T1000 (cell line): ENCODE measurements at places on chromosomes 2 and 18.

GRCh38 chr2:64525317-64525613 lies 1.1 kb downstream of the AFTPH start:
- no peak for DNase-seq

DNA sequence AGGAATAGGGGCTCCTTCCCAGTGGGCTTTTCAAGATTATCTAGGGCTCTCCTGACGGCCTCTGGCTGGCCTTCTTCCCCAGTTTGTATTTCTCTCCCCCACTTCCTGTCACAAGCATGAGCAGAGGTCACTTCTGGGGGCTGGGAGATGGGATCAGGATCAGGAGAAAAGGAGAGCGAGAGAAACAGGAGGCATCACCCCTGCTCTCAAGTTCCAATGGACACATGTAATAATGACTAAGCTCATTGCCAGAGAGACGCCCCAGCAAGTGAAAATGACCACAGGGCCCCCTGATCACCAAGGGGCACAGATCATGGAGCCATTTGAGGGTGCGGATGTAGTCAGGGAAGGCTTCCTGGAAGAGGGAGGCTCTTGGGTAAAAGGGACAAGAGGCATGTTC lies 92.1 kb downstream of the SMAD7 start:
- DNase-seq, result no peak

DNA sequence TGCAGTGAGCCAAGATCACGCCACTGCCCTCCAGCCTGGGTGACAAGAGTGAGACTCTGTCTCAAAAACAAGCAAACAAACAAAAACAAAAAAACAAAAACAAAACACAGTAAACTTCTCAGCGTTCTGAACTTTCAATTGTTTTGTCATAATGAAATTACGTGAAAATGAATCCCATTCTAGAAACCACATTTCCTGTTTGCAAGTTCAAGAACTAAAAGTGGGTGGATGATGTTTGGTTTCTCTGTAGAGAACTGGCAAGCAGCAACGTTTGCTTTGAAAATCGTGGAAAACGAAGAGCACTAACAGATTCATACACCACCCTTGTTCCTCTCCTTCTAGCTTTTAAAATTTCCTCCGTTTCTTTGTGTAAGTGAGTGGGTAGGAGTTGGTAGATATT lies 226.1 kb upstream of the LYPD1 start:
- no peak for DNase-seq

GRCh38 chr2:149857344-149857743 lies 269.8 kb upstream of the MMADHC start:
- DNase-seq, result no peak

DNA sequence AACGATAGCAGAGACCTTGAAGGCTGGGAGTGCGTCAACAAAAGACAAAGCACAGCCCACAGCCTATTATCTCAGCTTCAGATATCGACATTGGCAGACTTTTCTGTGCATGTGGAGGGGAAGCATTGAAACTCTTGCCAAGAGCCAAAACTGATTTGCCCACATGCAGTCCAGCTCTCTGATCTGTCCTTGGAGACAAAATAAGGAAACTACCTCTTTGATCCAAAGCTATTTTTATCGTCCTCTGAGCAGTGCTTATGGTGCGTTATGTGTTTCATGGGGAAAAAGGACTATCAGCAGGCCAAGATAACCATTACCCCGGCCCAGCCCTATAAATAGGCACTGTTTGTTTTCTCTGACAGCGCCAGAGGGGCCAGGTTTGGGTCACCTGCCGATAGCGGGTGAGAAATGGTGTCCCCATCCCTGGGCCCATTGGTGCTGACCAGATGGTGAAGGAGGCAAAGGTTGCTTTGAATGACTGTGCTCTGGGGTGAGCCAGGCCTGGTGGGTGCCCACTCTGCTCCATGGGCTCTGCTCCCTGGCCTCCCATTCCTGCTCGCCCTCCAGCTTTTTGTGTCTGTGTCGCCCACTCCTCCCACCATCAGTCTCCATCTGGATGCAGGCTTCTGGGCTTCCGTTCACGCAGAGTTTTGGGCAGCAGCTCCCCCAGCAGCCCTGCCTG lies 176.1 kb upstream of the HS6ST1 start:
- DNase-seq, result no peak

GRCh38 chr2:106542746-106543359 lies 55.7 kb downstream of the CD8B2 start:
- peak; percentile 32 for DNase-seq

GRCh38 chr2:17592731-17593409 lies 52.4 kb downstream of the VSNL1 start:
- no peak for DNase-seq

DNA sequence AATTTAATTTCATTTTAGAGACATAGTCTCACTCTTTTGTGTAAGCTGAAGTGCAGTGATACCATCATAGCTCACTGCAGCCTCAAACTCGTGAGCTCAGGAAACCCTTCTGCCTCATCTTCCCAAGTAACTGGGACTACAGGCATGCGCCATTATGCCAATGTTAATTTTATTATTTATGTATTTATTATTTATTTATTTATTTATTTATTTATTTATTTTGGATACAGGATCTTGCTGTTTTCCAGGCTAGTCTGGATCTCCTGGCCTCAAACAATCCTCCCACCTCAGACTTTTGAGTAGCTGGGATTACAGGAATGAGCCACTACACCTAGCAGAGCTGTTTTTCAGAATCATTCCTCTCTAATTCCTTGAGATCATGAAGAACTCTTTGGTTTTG lies 99.9 kb downstream of the ASXL3 start:
- no peak for DNase-seq

- DNase-seq, result no peak
Observed at GRCh38 chr2:190841707-190842505, 38.7 kb upstream of the GLS start.

- no peak for DNase-seq
Observed at GRCh38 chr18:31401156-31402025, 24.8 kb downstream of the DSG4 start.

GRCh38 chr2:38712871-38713270 lies 38.3 kb downstream of the SRSF7 start:
- DNase-seq, result no peak

GRCh38 chr2:156537141-156537540 lies 101.0 kb downstream of the GPD2 start:
- DNase-seq, result no peak

- no peak for DNase-seq
Observed at GRCh38 chr2:25700221-25700660, 26.9 kb upstream of the DTNB start.

- no peak for DNase-seq
Observed at GRCh38 chr2:88265352-88266303, 95.5 kb downstream of the THNSL2 start.

- no peak for DNase-seq
Observed at GRCh38 chr18:76370201-76370600, 124.8 kb downstream of the ZNF516 start.

DNA sequence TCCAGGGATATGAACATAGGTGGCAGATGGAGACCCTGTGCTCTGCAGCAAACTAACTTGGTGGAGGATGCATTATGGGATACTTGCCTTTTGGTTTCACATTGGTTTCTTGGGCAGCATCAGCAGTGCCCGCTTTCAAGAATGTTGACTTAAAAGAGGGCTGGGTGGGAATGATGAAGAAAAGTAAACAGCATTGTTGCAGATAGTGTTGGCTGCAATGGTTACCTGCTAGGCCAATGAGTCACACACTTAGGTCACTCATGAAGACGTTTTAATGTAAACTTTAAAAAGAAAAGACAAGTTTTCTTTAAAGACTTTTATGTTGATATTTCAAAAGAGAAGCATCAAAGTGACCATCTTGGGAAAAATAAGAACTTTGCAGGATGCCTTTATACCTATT lies 26.1 kb upstream of the FAM237A start:
- peak; percentile 1 for DNase-seq

GRCh38 chr2:14693874-14694273 lies 61.4 kb downstream of the LRATD1 start:
- DNase-seq, result no peak

DNA sequence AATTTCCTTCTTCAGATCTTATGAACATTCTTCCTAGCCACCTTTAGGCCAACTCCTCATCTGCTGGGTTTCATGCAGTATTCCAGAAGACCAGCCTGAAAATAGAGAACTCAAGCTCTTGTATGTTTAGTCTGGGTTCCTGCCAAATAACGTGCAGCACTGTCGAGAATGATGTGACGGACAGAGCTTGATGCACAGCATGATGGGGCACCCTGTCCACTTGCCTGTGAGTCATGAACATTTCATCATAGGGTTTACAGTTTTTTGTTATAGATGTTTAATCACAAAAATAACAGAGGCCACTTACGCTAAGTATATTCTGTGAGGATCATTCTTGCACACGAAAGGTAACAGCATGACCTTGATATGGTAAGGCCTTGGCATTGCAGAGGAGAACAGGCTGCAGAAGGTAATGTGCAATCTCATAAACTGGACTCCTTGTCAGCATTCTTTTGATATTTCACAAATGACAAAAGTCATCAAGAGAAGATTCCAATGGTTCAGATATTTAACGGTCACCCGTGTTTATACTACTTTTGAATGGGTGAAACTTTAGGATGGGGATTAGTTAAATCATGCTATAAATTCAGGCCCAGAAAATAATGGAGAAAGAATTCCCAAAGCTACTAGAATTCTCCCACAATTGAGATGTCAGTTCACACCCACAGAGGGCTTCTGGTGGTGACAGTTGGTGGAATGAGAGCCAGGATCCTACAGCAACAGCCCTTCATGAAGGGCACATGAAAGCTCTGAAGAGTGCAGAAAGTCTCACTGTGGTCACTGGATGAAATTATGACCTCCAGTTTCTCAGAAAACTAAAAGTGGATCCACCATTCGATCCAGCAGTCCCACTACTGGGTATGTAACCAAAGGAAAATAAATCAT lies 396.1 kb upstream of the RAB12 start:
- DNase-seq, result peak; percentile 15

DNA sequence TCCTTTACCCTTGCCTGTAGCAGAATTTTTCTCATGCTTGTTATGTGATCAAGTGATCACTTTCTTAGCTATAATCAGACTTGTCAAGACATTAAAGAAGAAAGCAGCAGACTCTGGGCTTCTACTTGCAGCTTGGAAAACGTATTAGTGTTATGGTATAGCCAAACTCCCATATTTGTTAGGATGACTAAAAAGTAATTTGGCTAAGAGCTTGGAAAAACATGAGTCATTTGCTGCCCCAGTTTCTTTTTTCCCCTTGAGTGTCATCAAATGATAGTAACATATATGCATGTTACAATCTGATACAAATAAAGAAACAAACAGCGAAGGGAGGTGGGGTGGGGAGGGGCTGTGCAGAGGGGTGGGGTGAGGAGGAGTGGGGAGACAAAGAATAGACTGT lies 155.5 kb downstream of the IKZF2 start:
- DNase-seq, result no peak

- DNase-seq, result no peak
Observed at GRCh38 chr18:49861659-49862058, 48.3 kb upstream of the ACAA2 start.

DNA sequence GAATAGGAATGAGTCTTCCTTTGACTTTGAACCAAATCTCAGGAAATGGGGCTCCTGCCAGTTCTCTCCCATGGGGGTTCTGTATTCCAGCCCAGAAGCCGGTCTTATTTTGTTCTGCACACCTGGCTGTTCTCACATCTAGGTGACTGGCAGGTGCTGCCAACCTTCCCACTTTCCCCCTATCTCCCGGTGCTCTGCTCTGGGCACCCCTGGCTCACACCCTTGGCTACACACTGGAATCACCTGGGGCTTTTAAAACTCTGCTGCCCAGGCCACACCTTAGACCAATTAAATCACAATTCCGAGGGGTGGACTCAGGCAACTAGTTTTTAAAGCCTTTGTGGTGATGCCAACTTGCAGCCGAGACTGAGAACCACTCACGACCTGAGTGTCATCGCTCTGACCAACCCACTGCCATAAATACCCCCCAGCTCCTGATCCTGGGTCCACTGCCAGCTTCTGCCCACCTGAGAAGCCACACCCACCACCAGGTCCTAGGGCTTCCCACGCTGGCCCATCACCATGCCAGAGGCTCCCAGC lies 69.2 kb downstream of the KCNF1 start:
- no peak for DNase-seq

GRCh38 chr2:69292256-69292655 lies 94.8 kb downstream of the GFPT1 start:
- DNase-seq, result no peak

- peak; percentile 81 for DNase-seq
Observed at GRCh38 chr2:85911814-85912692, 23.3 kb upstream of the ST3GAL5 start.

DNA sequence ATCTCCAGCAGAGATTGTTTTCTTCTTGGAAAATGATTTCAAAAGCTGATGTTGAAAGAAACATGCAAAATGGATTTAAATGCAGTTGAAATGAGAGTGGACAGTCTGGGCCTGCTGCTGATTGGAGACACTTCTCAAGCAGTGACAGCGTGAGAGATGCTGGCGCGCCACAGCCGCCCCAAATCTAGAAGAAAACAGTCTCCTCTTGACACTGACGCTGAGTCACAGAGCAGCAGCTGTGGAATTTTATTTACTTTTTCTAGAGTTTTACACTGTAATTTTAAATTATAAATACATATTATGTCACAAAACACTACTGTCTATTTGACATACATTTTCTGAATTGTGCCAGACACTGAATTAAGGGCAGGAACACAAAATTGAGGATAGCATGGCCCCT lies 121.8 kb upstream of the TMEM200C start:
- DNase-seq, result no peak

GRCh38 chr2:138504546-138505235 lies 3.1 kb downstream of the SPOPL start:
- no peak for DNase-seq

- no peak for DNase-seq
Observed at GRCh38 chr2:240868286-240869108, at the start of gene AGXT. Gene AGXT, plus strand, starts transcription at chr2:240868824. Its CDS starts 42 bp downstream, at chr2:240868866.

- DNase-seq, result no peak
Observed at GRCh38 chr2:106695919-106696318, 190.0 kb downstream of the ST6GAL2 start.

DNA sequence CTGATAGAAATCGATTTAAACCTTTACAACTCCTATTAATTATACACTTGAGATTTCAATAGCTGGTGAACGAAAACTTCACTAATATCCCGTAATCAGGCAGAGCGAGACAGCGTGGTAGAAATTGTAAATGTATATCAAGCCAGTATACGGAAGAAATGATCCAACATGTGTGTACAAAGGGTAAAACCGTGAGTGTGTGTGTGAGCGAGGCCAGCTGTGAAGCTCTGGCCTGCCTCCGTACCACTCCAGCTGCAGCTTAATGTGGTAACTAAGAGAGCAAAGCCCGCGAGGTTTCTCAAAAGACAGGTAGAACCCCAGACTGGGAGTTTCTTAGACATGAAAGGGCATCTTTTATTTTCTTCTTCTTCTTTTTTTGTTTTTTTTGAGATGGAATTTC lies 52.3 kb upstream of the ZNF516 start:
- no peak for DNase-seq

- peak; percentile 51 for DNase-seq
Observed at GRCh38 chr18:12271376-12272235, 17.4 kb downstream of the CIDEA start.

- DNase-seq, result no peak
Observed at GRCh38 chr2:68765739-68766375, 31.2 kb downstream of the ARHGAP25 start.

- no peak for DNase-seq
Observed at GRCh38 chr2:84735389-84735788, 145.5 kb downstream of the TRABD2A start.
